CD4-positive, alpha-beta T cell (primary cell): ENCODE measurements at places on chromosomes 6 and 20.

DNA sequence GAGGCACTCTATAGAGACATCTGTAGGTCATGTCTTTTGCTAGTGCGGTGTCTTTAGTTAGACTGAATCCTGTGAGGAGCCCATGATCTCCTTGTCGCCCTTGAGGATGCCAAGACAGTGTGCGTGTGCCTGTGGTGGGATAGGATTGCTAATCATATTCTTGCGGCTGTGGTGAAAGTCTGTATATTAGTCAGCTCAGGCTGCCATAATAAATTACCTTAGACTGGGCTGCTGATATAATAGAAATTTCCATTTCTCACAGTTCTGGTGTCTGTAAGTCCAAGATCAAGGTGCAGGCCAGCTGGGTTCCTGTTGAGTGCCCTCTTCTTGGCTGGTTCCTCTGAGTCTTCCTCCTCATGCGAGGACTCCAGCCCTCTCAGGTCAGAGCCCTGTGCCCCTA lies 141.2 kb downstream of the JARID2 start:
- DNase-seq = no peak

DNA sequence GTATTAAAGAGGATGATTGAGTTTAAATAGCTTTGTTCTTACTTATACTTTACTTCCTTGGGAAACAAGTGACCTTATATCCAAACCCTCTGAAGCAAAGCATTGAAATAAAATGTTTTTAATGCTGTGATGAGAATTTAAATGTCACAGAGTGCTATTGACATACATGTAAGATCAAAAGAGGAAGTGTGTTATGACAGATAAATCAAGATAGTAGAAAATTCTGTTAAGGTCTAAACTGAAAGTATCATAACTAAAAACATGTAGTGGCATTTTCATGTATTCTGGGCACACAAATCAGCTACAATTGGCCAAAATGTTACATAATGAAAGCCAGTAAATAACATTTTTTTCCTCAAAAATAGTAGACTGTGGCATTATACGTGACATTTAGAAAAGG lies 318.0 kb downstream of the GRIK2 start:
- DNase-seq = no peak

DNA sequence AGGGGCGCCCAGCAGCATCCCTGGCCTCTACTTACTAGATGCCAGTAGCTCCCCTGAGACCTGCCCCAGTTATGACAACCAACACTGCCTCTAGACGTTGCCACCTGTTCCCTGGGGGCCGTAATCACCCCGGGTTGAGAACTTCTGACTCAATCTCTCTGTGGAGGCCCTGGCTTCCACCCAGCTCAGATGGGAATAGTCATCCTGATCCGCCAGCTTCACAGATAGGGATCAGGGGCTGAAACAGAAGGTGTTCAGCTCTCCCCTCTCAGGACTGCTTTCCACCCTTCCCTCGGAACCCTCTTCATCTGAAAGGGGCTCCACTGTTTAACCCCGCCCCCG lies 3.3 kb downstream of the CAPN11 start:
- no peak for DNase-seq

GRCh38 chr6:168371981-168372711 lies 52.6 kb upstream of the DACT2 start:
- no peak for DNase-seq

- DNase-seq = no peak
These were observed 15.5 kb downstream of the FOXA2 start for GRCh38 chr20:22568872-22569344.

- DNase-seq = no peak
These were observed 31.5 kb upstream of the ADTRP start for GRCh38 chr6:11810039-11810541.

GRCh38 chr6:139480356-139481165 lies 106.1 kb upstream of the CITED2 start:
- DNase-seq = no peak

DNA sequence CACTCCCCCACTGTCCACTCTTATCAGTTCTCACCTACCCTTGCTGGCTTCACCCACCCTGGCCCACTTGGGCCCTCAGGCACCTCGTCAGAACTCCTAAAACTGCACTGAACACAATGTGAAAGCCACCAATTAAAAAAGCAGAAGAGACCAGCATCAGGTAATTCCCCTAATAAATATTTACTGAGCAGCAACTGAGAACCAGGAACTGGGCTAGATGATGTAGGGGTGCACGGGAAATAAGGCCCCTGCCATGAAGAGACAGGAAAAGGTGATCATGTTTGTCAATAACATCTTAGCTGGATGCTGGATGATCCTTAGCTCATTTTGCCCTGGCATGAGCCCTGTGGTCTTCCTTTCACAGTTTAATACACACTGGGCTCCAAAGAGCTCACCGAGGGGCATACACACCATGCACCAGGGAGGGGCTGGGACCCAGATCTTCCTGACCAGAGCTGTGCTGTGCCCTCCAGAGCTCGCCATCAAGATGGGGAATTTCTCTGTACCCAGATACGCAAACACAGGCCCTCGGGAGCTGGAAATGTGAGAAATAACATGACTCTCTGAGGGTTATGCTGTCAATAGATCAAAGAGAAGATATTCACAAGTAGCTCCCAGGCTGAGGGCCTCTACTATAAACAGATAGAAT lies 113.6 kb upstream of the SLC22A16 start:
- no peak for DNase-seq

- DNase-seq = no peak
These were observed 626.0 kb downstream of the RNF144B start for GRCh38 chr6:19013026-19013705.

DNA sequence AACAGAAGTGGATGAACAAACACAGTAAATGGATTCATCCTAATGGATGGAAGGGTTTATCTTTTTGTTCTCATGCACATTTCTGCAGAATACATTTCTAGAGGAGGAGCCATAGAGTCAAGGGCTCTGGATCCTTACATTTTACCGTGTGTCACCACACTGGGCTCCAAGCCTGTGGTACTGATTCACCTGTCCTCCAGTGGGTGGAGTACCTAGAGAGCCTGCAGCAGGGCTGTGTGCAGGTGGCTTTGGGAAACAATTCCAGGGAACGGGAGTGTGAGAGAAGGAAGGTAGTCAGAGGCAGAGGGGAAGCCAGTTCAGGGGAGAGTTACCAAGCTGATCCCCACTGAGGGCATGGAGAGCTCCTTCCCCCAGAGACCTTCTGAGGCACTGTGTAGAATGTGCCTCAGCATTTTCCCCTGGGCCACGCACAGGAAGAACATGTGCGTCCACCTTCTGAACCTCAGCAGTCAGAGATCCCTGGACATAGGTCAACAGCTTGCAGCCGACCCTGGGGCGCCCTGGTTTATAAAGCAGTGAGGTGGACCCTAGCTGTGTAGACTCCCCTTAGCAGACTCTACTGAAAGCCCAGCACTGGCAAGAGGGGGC lies 85.3 kb upstream of the SLC22A23 start:
- no peak for DNase-seq

GRCh38 chr20:20455926-20456325 lies 88.0 kb downstream of the INSM1 start:
- no peak for DNase-seq

- DNase-seq = peak; percentile 70
These were observed 35.4 kb upstream of the PIM1 start for GRCh38 chr6:37134396-37135191.

GRCh38 chr6:117915846-117916245 lies 8.8 kb downstream of the SLC35F1 start:
- no peak for DNase-seq

- no peak for DNase-seq
These were observed 212.5 kb downstream of the C6orf118 start for GRCh38 chr6:165096868-165097267.

DNA sequence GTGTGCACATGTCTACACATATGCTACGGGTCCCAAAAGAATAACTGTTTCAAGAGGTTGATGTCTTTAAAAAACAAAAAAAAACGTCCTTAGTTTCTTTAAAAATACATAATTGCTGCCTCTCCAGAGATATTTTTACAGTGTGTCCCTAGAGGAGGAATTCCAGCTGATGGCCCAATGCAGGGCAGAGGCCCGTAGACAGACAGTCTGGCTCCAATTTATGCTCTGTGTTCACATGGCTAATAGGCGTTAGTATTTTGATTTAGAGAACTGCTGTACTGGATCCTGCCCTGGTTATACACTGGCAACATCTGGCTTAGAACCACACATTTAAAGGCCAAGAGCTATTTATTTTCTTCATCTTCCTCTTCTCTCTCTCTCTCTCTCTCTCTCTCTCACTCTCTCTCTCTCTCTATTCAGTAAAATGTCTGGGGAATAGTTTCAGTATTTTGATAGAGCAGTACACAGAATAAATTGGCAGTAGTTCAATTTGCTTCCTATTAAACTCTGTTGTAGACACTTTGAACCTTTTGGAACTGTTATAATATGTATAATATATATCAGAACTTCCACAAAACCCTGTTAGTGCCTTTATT lies 260.6 kb downstream of the EYA4 start:
- DNase-seq = no peak

GRCh38 chr6:79157961-79158644 lies 76.4 kb downstream of the HMGN3 start:
- DNase-seq = no peak

GRCh38 chr6:106694343-106694742 lies 65.0 kb downstream of the QRSL1 start:
- no peak for DNase-seq

- DNase-seq = no peak
These were observed 270.2 kb downstream of the SMOC2 start for GRCh38 chr6:168711049-168711640.

GRCh38 chr6:138692978-138693909 lies 80.3 kb upstream of the CCDC28A start:
- peak; percentile 34 for DNase-seq

GRCh38 chr6:22940581-22941290 lies 371.4 kb downstream of the HDGFL1 start:
- DNase-seq = no peak

DNA sequence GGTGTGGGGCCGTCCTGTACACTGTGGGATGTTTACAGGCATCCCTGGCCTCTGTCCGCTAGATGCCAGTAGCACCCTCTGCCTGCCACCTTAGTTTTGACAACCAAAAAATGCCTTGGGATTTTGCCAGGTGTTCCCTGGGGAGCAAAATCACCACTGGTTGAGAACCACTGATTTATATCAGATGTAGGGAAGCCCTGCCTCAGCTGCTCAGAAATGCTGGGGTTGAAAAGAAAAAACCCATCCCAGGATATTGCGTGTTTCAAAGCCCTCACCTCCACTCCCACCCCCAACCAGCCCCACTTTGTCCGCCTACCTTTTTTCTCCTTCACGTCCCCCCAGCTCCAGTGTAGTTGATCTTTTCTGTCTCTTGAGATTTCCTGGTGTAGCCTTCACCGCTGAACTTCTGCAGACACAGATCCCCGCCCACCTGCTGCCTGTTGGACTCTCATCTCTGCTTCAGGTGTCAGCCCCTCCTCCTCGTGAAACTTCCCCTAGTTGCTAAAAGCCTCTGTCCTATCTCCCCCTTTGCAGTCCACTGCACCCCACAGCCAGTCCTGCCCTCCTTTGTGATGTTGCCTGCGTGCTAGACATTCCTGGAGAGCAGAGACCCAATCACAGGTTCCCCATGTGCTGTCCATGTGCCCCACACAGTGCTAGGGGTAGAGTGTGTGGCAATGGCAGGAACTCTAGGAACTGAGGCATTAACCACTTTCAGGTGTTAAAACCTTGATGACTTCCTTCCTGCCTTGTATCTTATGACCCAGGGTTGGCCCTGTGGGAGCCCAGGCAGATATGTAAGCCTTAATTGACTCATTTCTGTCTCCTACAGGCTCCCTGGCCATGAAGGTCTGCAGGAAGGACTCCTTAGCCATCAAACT lies 98.9 kb downstream of the TBC1D7 start:
- no peak for DNase-seq

DNA sequence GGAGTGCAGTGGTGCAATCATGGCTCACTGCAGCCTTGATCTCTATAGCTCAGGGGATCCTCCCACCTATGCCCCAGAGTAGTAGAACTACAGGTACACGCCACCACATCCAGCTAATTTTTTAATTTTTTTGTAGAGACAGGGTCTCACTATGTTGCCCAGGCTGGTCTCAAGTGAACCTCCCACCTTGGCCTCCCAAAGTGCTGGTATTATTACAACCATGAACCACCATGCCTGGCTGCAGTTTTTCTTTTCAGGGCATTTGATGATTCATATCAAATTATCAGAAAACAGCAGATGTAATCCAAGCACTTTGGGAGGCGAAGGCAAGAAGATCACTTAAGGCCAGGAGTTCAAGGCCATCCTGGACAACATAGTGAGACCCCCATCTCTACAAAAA lies 88.4 kb upstream of the JARID2 start:
- DNase-seq = no peak

DNA sequence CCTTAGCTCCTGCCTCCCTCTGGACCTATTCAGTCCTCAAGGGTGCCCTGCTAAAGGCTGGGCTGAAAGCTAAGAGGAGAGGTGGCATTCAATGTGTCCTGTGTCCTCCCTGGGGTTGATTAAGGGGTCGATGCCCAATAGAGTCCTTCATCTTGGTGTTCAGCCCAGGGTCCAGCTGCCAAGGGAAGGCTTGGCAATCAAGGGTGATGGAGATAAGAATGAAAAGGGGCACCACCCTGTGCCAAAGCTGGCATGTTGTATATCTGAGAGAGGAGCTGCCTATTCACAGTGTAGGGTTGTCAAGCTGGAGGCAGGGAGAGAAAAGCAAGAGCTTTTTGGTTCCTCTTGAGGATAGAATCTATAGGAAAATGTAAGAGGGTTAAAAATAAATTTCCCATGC lies 12.3 kb downstream of the C20orf173 start:
- no peak for DNase-seq

DNA sequence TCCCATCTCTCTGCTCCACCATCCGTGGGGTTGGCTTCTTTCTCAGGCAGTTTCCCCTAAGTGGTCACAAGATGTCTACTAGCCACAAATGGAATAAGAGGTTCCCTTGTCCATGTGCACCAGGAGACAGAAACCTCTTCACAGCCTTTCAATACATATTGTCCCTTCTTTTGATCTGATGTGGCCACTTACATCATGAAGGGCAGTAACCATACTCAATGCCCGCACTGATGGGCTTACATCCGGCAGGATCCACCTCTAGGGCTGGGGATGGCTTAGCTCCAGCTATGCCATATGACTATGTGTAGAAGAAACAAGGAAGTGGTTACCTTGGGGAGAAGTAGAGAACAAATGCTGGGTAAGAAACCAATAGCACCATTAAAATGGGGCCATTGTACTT lies 64.4 kb downstream of the PLEKHG1 start:
- no peak for DNase-seq

- peak; percentile 69 for DNase-seq
These were observed 49.1 kb downstream of the UTRN start for GRCh38 chr6:144334150-144334708.

- DNase-seq = no peak
These were observed 435.0 kb downstream of the PTPRT start for GRCh38 chr20:42754706-42755105.
